SHP77 treated with DMSO at 0.1 percent for 48 hours (cell line): ENCODE measurements at places on chromosomes 12 and 14.

DNA sequence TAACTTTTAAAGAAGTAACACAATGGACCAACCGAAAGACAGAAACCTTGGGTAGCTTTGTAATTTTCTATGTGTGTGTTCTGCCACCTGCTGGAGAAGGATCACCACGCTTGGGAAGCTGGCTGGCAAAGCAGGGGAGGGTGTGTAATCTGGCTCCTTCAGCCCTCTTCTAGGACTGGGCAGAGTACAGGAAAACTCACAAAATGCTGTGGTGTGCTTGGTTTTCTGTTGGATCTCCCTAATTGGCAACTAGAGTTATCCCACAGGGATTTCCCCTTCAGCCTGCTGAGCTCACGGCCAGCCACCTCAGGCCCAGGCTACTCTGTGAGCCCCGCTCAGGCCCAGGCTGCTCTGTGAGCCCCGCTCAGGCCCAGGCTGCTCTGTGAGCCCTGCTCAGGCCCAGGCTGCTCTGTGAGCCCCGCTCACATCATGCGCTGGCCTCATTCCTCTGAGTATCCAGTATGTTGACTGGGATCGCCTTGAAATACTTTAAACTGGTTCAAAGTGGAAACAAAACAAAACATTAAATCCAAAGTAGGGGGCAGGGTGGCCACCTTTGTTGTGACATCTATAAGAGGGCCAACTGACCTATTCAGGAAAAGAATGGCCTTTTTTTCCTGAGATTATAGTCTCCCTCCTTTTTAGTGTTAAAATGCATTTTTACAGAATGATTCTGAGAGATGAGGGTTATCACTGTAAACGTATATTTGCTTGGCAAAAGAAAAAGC lies 52.0 kb upstream of the RNU6-8 start:
- peak; percentile 76 for DNase-seq

DNA sequence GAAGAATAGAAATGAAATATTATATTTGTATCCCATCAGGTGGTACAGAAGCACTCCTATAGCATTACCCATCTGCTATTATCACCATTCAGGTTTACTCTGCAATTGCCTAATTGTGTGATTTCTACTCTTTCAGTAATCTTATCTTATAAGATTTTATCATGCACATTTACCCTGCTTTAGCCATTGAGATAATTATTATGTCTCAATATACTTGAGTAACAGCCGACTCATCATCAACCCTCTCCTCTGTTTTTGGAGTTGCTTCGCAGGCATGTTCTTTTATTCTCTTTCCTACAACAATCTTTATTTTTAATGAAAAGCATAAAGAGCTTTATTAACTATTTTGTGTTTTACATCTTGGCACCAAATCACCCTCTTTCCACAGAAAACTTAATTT lies 419.9 kb downstream of the LRIG3 start:
- no peak for DNase-seq

GRCh38 chr12:24904871-24905270 lies 44.0 kb downstream of the BCAT1 start:
- DNase-seq, result no peak

- no peak for DNase-seq
Observed at GRCh38 chr14:85198001-85198400, 331.9 kb upstream of the FLRT2 start.

DNA sequence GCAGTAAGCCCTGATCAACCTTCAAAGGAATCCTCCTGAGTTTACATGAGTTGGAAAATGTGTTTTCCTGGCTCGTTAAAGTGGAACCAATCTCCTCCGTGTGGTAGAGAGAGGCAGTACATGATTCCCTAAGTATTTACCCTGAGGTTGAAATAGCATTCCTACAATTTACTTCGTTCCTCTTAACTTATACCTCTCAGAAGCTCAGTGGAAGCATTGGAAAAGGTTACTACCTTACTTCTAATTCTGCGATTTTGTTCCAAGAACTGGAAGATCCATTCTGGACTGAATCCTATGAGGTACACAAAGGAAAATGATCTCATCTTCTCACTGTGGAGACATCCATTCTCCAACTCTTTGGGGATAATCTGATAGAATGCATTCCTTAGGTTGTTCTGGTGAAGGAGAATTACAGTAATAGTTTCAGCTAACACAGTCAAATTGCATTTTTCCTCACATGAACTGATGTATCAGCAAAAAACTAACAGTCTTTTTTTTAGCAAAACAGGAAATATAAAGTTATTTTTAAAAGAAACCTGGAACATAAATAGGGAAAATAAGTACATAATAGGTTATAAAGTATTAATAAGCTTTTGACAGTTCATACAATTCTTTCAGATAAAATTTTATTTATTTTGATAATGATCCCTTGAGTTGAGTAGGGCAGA lies 475.6 kb downstream of the PDZRN4 start:
- DNase-seq, result peak; percentile 4

GRCh38 chr12:11524446-11524845 lies 125.0 kb upstream of the ETV6 start:
- DNase-seq, result no peak

DNA sequence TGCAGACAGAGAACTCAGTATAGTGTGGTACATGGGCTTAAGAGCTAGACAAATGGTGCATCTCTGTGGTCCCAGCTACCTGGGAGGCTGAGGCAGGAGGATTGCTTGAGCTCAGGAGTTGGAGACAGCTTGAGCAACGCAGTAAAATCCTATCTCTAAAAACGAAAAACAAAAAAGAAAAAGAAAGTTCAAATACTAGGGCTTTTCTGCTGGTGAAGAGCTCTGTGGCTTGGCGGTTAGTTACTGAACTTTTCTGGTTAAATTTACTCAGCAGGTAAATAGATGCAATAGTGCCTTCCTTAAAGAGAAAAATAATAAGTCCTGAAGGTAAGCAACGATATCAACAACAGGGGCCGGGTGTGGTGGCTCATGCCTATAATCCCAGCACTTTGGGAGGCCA lies 31.4 kb upstream of the RAP1B start:
- DNase-seq, result no peak

DNA sequence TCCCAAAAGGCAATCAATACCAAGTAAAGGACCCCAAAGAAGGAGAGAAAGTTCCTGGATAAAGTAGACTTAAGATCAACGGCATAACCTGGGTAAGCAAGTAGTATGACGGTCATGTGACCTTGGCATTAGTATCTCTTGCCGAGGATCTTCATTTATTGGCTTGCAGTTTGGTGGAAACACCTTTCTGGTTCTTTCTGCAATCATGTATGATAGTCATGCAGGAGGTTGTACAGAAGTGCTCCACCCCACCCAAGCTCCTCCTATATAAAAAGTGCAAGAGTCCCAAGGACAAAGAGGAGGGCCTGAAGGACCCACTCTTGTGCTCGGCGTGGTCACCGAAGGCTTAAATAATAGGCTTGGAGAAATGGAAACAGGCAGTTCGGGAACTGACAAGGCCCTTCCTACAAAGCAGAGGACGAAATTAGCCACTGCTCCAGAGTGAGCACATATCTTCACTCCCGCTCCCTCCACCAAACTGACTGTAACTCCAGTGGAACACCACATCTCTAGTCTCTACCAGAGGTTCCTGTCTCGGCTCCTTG lies 750 bp downstream of the CS start:
- DNase-seq, result no peak

DNA sequence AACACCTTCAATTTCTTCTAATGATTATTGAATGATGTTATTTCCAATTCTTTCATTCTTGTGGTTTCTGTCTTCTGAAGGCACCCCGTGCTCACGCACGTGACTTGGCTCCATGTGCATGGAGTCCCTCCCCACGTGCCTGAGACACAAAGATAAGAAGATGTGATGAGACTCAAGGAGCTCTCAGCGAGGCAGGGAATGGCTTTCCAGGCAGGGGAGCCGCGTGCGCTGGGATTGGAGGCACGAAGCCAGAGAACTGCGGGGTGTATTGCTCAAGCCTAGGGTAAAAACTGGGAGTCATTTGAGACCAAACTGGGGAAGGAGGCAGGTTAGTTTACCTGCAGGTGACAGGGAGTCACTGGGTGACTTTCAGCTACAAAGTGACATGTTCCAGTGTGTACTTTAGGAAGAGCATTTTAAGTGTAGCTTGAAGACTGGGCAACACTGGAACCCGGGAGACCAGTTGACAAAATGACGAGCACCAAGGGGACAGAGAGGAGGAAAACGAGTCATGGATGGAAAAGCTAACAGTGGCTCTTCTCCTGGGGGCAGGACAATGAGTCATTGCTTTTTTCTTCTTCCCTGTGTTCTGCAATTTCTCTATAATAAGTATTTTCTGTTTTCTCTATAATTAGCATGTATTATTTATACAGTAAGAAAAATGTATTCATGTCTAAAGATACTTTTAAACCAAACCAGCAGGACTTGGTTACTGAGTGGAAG lies 311.7 kb upstream of the FKBP4 start:
- no peak for DNase-seq

DNA sequence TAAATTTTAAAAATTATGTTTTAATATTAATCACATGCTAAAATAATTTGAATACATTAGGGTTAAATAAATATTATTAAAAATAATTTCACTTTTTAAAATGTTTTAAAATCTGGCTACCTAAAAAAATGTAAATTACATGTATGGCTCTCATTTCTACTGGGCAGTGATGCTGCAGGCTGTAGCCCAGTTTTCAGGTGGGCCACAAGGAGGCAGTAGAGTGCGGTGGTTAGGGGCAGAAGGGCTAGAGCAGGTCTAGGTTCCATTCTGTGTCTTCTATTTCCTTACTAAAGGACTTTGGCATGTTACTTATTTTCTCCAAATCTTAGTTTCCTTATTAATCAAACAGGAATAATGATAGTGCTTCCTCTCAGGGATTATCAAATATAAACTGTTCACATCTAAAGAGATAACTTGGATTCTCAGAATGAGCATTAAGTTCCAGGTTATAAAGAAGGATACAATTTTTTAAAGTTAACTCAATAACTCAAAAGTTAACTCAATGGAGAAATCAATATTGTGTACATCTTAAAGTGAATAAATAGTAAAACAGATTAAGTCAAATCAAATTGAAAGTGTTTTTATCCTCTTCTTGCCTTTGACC lies 54.9 kb upstream of the OVCH1 start:
- peak; percentile 53 for DNase-seq

- DNase-seq, result no peak
Observed at GRCh38 chr14:88049936-88050335, 45.0 kb downstream of the GPR65 start.

GRCh38 chr12:8894378-8894777 lies 19.9 kb upstream of the PHC1 start:
- no peak for DNase-seq

DNA sequence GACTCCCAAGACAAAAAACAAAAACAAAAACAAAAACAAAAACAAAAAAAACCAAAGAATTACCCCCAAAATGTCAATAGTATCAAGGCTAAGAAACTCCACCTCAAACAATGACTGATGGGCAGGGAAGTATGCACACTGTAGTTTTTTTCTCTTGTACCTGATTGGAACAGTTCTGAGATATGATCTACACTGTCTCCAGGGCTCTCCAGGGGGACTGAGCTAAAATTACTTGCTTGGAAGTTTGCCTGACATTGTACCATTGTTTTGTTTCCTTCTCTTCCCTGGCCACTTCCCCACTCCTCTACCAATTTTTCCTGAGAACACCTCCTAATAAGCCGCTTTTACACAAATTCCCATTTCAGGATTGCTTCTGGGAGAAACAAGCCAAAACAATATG lies 22.3 kb upstream of the CATSPERB start:
- no peak for DNase-seq

DNA sequence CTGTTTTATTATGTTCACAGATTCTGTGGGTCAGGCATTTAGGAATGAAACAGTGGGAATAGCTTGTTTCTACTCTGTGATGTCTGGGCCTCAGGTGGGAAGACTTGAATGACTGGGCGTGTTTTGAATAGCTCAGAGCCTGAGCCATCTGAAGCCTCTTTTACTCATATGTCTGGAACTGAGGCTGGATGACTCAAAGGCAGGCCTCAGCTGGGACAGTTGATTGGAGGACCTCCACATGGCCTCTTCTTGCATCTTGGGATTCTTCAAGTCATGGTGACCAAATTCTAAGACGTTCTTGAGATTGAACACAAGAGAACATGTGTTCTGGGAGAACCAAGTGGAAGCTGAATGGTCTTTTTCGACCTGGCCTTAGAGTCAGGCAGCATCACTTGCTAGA lies 45.8 kb upstream of the TBX3 start:
- DNase-seq, result no peak

GRCh38 chr14:29925736-29926135 lies 1.9 kb downstream of the PRKD1 start:
- DNase-seq, result no peak

- DNase-seq, result no peak
Observed at GRCh38 chr12:12722435-12723148, 5.4 kb downstream of the CDKN1B start.

DNA sequence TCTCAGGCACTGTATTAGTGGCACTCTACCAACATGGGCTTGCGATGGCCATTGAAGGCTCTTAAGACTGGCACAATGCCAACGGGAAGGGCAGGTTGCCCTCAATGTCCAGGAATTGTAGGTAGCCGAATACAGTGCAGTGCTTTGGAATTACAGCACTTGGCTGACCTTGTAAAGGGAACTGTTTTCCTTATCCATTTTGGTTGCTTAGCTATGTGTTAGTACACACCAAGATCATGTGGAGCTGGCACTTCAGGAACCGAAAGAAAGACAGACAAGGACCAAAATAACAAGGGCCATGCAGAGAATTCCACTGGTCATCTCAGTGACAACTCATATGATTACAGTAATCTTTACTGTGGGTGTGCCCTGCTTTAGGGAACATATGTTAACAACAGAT lies 72.7 kb downstream of the DYRK2 start:
- no peak for DNase-seq

DNA sequence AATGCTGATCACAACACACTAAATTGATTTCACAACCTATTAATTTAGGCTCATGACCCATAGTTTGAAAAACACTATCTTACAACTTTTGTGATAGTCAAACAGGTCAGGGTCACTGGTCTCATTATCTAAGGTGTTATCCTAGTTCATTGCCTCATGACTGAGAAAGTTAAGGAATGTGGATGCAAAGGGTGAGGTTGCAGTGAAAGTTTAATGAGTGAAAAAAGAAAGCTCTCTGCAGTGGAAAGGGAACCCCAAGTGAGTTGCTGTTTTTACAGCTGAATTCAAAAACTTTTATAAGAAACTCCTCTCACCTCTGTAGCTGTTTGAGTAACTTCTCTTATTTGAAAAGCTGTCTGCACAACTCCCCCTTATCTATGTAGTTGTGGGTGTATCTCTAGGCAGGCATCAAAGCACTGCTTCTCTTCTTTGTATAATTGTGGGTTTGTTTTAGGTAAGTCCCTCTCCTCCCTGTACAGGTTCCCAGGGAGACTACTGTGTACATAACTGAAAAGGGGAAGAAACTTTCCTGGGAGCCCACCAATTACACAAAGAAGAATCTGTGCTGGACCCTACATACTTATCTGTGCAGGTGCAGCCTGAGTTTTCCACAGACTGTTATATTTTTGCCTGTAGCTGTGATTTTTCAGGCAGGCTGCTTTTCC lies 18.9 kb downstream of the DNAL1 start:
- no peak for DNase-seq

DNA sequence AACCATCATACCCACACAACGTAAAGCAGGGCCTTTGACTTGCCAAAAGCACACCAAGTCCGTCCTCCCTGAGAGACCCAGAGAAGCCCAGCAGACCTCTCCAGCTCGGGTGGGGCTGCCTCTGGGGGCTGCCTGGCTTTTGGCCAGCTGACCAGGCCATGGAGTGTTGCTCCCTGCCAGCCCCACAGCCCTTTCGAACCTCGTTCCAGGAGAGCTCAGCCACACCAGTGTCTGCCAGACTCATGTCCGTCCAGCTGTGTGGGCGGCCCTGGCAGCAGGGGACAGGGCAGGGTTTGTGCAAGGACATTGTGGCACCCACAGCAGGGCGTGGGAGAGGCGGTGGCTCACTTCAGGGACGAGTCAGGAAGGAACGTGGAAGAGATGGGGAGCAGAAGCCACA lies 22.6 kb upstream of the IRF2BPL start:
- no peak for DNase-seq
